WTC11 (cell line): ENCODE measurements at places on chromosomes 4 and X.

DNA sequence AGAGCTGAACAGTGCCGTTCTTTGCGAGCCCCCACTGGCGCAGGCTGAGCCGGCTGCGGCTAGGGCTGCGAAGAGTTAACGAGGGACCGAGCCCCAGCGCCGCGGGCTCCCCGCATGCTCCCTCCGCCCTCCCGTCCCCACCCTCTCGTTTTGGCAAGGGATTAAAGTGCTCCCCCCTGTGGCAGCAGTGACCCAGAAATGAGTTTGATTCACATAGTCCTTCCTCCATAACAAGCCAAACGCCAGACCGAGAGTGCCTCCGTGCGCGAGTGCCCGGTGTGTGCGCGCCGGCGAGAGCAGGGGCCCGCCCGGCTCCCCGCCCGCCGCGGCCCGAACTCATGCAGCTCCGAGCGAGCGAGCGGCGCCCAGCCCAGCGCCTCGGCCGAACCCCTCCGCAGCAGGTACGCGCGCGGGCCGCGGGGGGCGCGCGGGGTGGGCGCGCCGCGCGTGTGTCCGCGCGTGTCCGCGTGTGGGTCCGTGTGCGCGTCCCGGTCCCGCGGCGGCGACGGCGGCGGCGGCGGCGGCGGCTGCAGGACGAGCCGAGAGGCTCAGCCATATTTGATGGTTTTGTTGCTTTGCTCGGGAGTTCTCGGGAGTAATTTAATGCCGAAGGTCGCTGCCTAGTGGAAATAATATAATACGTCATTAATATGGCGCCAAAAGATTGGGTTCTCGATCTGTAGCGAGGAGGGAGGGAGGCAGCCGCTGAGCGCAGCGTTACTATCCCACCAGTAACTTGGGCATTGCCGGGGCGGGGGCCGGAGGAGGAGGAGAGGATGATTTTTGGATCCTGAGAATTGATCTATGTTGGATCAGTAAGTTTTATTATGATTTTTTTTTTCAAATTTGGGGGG lies at the start of gene JADE1:
TSS of gene JADE1 (plus strand) at position 224 of the 854 bp plus-strand sequence. CDS start 22,059 bp downstream, outside the sequence.
- H3K27me3 ChIP-seq = no peaks in the 10 kb centered on the region
- DNase-seq = peak; percentile 95
- peaks cover 9% of the 10 kb centered on the region for H3K36me3 ChIP-seq
- H3K4me1 ChIP-seq = peaks cover 42% of the 10 kb centered on the region
- H3K4me3 ChIP-seq = peak within 1 kb of the TSS; percentile 98
- peak within 1 kb of the TSS; percentile 100 for H3K27ac ChIP-seq

GRCh38 chr4:6268650-6269615 lies 717 bp upstream of the WFS1 start:
- no peak for DNase-seq
- H3K4me1 ChIP-seq = peaks cover 52% of the 10 kb centered on the region
- H3K36me3 ChIP-seq = no peaks in the 10 kb centered on the region
- peak overlapping the region; percentile 81 for H3K4me3 ChIP-seq

- H3K4me3 ChIP-seq = no peak overlapping the region
- DNase-seq = no peak
- no peak overlapping the region for H3K27ac ChIP-seq
These were observed 166.5 kb downstream of the PJA1 start for GRCh38 chrX:68998716-68999115.

GRCh38 chr4:59060002-59060846 lies 1950.0 kb upstream of the IGFBP7 start:
- no peaks in the 10 kb centered on the region for H3K27me3 ChIP-seq
- peaks cover 4% of the 10 kb centered on the region; the same call in 1 of the 2 replicates for H3K4me1 ChIP-seq
- no peaks in the 10 kb centered on the region for H3K36me3 ChIP-seq
- no peak for DNase-seq
- no peak overlapping the region for H3K4me3 ChIP-seq
- H3K27ac ChIP-seq = no peak overlapping the region

DNA sequence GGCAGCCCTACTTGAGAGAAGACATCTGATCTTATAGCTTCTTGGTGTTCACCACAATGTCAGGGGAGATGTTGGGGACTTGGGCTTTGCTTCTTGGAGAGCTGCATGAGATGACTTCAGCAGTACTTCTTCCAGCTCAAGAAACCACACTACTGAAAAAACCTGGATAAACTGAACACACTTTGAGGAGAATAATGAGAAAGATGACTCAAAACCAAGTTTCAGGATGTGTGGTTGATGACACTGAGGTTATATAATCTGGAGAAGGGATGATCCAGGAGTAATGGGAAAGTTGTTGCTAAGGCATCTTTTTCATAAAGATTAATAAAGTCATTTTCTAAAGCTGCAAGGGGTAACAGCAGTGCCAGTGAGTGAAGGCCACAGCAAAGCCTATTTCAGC lies 58.4 kb upstream of the PNPLA4 start:
- DNase-seq = no peak
- H3K27ac ChIP-seq = no peak overlapping the region
- no peaks in the 10 kb centered on the region for H3K27me3 ChIP-seq
- no peak overlapping the region for H3K4me3 ChIP-seq

DNA sequence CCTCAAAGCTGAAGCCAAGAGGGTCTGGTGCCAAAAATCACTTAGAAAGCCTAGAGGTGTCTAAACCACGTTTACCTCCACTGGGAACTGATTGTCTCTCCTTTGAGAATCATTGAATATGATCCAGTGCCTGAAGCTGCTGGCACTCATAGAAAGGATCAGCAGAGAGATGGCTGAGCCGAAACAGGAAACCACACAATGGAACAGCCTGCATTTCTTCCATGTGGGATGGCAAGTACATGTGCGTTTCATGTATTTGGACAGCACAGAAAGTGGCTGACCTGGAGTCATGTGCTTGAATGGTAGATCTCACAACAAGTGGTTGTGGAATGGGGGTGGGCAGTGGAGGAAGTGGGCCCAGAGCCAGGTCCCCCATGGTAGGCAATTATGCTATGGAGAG lies 533.7 kb downstream of the INPP4B start:
- no peaks in the 10 kb centered on the region for H3K27me3 ChIP-seq
- no peak overlapping the region for H3K4me3 ChIP-seq
- H3K27ac ChIP-seq = no peak overlapping the region
- no peak for DNase-seq
- H3K36me3 ChIP-seq = no peaks in the 10 kb centered on the region

GRCh38 chrX:154711264-154711663 lies 39.6 kb downstream of the GAB3 start:
- H3K27me3 ChIP-seq = no peaks in the 10 kb centered on the region
- no peak overlapping the region for H3K27ac ChIP-seq
- no peak for DNase-seq
- H3K4me3 ChIP-seq = no peak overlapping the region
- H3K36me3 ChIP-seq = no peaks in the 10 kb centered on the region; the same call in 1 of the 2 replicates
- H3K4me1 ChIP-seq = no peaks in the 10 kb centered on the region

DNA sequence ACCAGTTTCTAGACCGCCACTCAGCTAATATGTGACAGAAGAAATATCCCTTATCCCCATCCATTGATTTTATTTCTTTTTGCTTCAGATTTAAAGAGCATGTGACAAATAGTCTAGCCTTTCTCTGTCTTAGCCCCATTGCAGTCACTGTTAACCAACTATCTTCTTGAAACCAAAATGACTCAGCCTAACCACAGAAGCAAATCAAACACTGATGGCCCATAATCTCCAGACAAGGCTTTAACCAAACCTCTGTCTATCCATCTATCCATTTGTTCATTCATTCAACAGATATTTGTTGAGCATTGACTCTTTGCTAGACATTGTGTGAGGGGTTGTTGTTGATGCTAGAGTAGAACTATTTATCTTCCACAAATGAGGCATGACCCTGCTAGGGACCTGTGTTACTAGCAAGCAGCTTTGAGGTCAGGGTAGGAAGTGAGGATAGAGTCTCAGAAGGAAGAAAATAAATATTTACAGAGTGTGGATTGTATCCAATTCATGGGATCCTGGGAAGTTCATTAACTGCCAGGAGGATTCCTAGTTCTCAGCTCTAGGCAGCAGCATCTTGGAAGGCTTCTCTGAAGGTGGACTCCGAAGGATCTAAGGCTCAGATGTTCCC lies 22.5 kb downstream of the HNRNPH2 start:
- H3K36me3 ChIP-seq = peaks cover 47% of the 10 kb centered on the region
- no peak overlapping the region for H3K4me3 ChIP-seq
- no peak for DNase-seq
- no peaks in the 10 kb centered on the region for H3K4me1 ChIP-seq

- H3K27ac ChIP-seq = no peak overlapping the region
- no peaks in the 10 kb centered on the region for H3K36me3 ChIP-seq
- peaks cover 46% of the 10 kb centered on the region for H3K27me3 ChIP-seq
- H3K4me1 ChIP-seq = no peaks in the 10 kb centered on the region
These were observed 9.9 kb upstream of the CCNQ start for GRCh38 chrX:153608806-153609205.

DNA sequence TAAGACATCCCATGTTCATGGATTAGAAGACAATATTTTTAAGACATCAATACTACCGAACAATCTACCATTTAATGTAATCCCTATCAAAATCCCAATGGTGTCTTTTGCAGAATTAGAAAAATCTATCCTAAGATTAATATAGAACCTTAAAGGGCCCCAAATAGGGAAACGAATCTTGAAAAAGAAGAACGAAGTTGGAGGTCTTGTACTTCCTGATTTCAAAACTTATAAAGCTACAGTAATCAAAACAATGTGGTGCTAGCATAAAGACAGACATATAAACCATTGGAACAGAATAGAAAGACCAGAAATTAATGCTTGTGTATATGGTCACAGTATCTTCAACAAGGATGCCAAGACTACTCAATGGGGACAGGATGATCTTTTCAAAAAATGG lies 42.0 kb downstream of the CENPE start:
- H3K4me1 ChIP-seq = no peaks in the 10 kb centered on the region
- no peak overlapping the region for H3K27ac ChIP-seq
- no peak for DNase-seq
- H3K27me3 ChIP-seq = no peaks in the 10 kb centered on the region
- H3K36me3 ChIP-seq = peaks cover 51% of the 10 kb centered on the region

GRCh38 chr4:81039351-81039972 lies 9.0 kb downstream of the BMP3 start:
- peaks cover 21% of the 10 kb centered on the region for H3K4me1 ChIP-seq
- H3K27me3 ChIP-seq = no peaks in the 10 kb centered on the region
- H3K4me3 ChIP-seq = no peak overlapping the region

DNA sequence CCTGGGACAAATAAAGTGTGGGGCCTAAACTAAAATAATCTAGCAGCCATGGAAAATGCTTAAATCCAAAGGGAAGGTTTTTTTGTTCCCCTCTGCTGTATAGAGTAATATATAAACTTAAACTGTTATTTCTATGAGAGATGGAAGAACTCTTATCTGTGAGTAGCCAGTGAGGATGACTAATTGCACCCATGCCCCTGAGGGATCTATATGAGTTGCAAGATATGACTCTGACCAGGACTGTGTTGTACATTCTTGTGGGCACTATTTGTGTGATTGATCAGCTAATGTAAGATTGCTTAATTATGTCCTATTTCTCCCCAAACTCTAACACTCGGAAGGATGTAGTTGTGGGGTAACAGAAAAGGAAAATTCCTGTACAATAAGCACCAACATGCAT lies 35.2 kb upstream of the AMBN start:
- H3K27ac ChIP-seq = no peak overlapping the region
- H3K4me1 ChIP-seq = no peaks in the 10 kb centered on the region
- DNase-seq = no peak
- no peaks in the 10 kb centered on the region for H3K27me3 ChIP-seq
- H3K36me3 ChIP-seq = no peaks in the 10 kb centered on the region
- no peak overlapping the region for H3K4me3 ChIP-seq

DNA sequence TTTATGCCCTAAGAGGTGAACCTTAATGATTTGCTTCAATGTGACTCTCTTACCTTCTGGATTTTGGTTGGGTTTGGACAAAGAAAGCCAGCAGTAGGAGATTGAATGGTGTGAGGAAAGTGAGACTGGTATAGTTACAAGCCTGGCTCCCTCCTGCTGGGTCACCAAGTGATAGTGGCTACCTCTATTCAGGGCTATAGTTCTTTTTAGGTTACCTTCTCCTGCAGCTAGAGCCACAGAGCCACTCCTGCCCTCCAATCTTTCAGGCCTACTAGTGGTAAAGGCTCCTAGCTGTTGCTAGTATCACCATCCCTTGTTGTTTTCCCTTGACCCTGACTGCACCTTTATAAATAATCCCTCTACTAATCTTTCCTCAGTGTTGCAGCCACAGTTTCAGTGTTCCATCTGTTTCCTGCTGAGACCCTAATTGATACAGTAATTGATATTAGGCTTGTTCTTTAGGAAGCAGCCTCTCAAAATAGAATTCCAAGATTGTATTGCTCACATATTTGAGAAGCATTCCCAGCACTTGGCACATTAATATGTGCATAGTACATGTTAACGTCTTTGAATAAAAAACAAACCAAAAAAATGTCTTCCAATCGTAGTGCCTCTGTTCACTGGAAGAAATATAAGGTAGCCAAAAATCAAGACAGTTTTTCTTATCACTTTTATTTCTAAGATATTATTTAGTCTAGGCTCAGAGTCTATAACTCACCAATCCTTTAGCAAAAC lies 82.3 kb downstream of the SRPX start:
- no peaks in the 10 kb centered on the region for H3K36me3 ChIP-seq
- peaks cover 14% of the 10 kb centered on the region for H3K4me1 ChIP-seq
- DNase-seq = no peak
- no peak overlapping the region for H3K4me3 ChIP-seq
- H3K27ac ChIP-seq = no peak overlapping the region

GRCh38 chrX:154433605-154434004 lies 3.3 kb upstream of the GDI1 start:
- peaks cover 27% of the 10 kb centered on the region for H3K4me1 ChIP-seq
- H3K27me3 ChIP-seq = no peaks in the 10 kb centered on the region
- no peak overlapping the region for H3K4me3 ChIP-seq
- H3K36me3 ChIP-seq = peaks cover 10% of the 10 kb centered on the region; the same call in 1 of the 2 replicates

DNA sequence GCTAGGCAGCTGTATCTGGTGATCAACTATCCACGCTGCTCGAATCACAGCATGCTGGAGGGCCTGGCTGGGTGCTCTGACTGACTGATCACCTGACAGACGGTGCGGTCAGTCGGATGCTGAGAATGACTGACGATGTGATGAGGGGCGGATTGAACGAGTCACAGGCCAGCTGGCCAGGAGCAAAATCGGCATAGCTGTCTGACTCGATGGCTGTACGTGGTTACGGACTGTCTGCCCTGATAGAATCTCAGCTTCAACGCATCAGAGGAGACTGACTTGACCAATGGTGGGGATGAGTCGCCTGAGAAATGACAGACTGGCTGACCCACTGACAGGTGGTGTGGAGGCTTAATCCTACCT lies 1.0 kb upstream of the SUV39H1 start:
- H3K36me3 ChIP-seq = peaks cover 10% of the 10 kb centered on the region
- peak overlapping the region; percentile 84 for H3K4me3 ChIP-seq
- peaks cover 40% of the 10 kb centered on the region for H3K4me1 ChIP-seq
- H3K27ac ChIP-seq = peak overlapping the region; percentile 92

GRCh38 chr4:55258152-55258865 lies 87.7 kb upstream of the SRD5A3 start:
- no peak overlapping the region for H3K4me3 ChIP-seq
- DNase-seq = no peak
- H3K27me3 ChIP-seq = no peaks in the 10 kb centered on the region
- H3K4me1 ChIP-seq = peaks cover 36% of the 10 kb centered on the region

DNA sequence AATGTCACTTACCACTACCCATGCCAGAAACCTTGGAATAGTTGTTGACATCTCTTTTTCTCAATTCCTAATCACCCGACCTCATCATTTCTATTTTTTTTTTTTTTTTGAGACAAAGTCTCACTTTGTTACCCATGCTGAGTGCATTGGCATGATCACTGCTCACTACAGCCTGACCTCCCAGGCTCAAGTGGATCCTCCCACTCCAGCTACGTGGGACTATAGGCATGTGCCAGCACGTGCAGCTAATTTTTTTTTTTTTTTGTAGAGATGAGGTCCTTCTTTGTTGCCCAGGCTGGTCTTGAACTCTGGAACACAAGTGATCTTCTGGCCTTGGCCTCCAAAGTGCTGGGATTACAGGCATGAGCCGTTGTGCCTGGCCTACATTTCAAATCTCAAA lies 12.0 kb downstream of the KDM6A start:
- no peak overlapping the region for H3K27ac ChIP-seq
- H3K4me1 ChIP-seq = peaks cover 2% of the 10 kb centered on the region
- H3K36me3 ChIP-seq = 0 out of 2 replicates have a peak, but pooled peaks cover 2% of the 10 kb centered on the region
- DNase-seq = no peak
- no peak overlapping the region for H3K4me3 ChIP-seq
